ENCODE measurements at places on chromosomes 11 and 22. TPM values are rescaled to one million over a fixed set of nuclear protein-coding genes. Genes with fewer than 3 reads are reported as not detected.

Gene INPP5J
- total RNA-seq = 0.53 TPM

Gene MYO18B
- 0.07 TPM for total RNA-seq

Gene APOL3
- not detected for total RNA-seq

Gene CAVIN3
- total RNA-seq = 34.6 TPM

Gene PHOX2A
- total RNA-seq = not detected

Gene DAGLA
- total RNA-seq = 8.2 TPM

Gene CHRM1
- total RNA-seq = 0.06 TPM

Data from A549 treated with GW870086 at 1 μM for 4 hours (cell line).